T-cell (primary cell): ENCODE measurements at places on chromosomes 13 and 19. TPM values are rescaled to one million over a fixed set of nuclear protein-coding genes. Genes with fewer than 3 reads are reported as not detected.

Gene SLC6A16
- 6.1 TPM for total RNA-seq

Gene NALCN
- total RNA-seq = not detected

Gene MAP4K1
- 357 TPM for total RNA-seq

Gene SOX1
- not detected for total RNA-seq

Gene PABPC3
- not detected for total RNA-seq

Gene PRR12
- 57.9 TPM for total RNA-seq

Gene SUGT1
- 33.1 TPM for total RNA-seq

Gene ZNF564
- total RNA-seq = 14.2 TPM

Gene SIGLEC12
- not detected for total RNA-seq

Gene FCER2
- total RNA-seq = 2.5 TPM

Gene SBSN
- not detected for total RNA-seq

Gene FXYD3
- total RNA-seq = not detected

Gene NLRP4
- not detected for total RNA-seq

Gene POGLUT2
- 1.6 TPM for total RNA-seq

Gene PLD3
- 120 TPM for total RNA-seq

Gene PCSK4
- total RNA-seq = 5.2 TPM

Gene BBC3
- 39.2 TPM for total RNA-seq

Gene ADGRE3
- total RNA-seq = not detected

Gene SULT2A1
- total RNA-seq = 0.30 TPM

Gene TYROBP
- total RNA-seq = 2.9 TPM

Gene EDNRB
- not detected for total RNA-seq

Gene HRC
- not detected for total RNA-seq

Gene CPB2
- not detected for total RNA-seq

Gene PBX4
- 41.9 TPM for total RNA-seq

Gene IL17D
- 0.13 TPM for total RNA-seq

Gene PDCD5
- total RNA-seq = 21.8 TPM

Gene CGB5
- not detected for total RNA-seq

Gene ZNF540
- total RNA-seq = 14.5 TPM

Gene FLT3LG
- total RNA-seq = 260 TPM

Gene ZNF793
- 11.0 TPM for total RNA-seq

Gene CBARP
- total RNA-seq = 0.08 TPM

Gene ADAMTSL5
- 7.9 TPM for total RNA-seq

Gene FGF9
- 2.2 TPM for total RNA-seq

Gene ZNF615
- total RNA-seq = 12.3 TPM

Gene FCAR
- not detected for total RNA-seq

Gene MYO9B
- 202 TPM for total RNA-seq

Gene ZMYM2
- 117 TPM for total RNA-seq

Gene ENOX1
- total RNA-seq = not detected

Gene ZNF491
- 3.2 TPM for total RNA-seq

Gene RASA3
- total RNA-seq = 223 TPM
